Activated CD4-positive, alpha-beta memory T cell treated with anti-CD3 and anti-CD28 coated beads, Interleukin-2, amount 10 ng/mL, durations not matched to agents 7 days and 5 days (primary cell): ENCODE measurements at places on chromosomes 4 and X. TPM values are rescaled to one million over a fixed set of nuclear protein-coding genes. Genes with fewer than 3 reads are reported as not detected.

- no peak for DNase-seq
- H3K27me3 ChIP-seq = no peaks in the 10 kb centered on the region
- no peaks in the 10 kb centered on the region for H3K36me3 ChIP-seq
- H3K4me1 ChIP-seq = no peaks in the 10 kb centered on the region
- no peak overlapping the region for H3K27ac ChIP-seq
- no peak overlapping the region for H3K4me3 ChIP-seq
Observed at GRCh38 chr4:27908356-27908755, 1047.7 kb downstream of the STIM2 start.

DNA sequence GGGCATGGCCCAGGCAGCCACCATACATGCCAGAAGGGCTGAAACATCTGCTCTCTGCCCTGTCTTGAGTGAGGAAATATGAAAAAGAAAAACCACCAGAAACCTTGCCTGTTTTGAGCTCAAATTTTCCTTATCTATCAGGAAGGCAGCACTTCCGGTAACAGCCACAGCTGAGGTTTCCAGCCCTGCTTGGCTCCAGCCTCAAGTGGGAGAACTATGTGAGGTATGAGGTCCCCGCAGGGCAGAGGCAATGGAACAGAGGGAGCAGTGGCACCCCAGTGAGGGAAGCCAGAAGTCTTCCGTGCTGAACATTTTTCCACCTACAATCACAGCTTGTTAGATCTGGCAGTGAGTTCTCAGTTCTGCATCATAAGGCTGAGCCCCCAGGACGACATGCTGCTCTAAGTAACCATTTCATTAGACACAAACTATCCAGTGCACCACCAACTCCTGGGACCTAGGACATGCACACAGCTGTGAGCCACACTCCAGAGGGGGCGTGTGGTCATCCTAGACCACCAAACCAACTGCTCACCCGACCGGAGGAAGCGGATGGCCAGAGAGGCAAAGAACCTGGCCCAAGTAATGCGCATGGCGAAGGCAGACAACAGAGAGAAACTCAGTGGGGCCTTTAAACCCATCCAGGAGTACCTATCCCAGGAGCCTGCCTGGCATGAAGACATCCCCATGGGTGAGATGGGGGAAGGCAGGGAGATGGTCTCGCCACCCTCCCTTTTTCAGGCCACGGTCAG, 22.6 kb downstream of the WDR1 start:
- no peaks in the 10 kb centered on the region for H3K27me3 ChIP-seq
- DNase-seq = peak; percentile 46
- peaks cover 91% of the 10 kb centered on the region for H3K36me3 ChIP-seq
- peak overlapping the region; percentile 95 for H3K27ac ChIP-seq
- peak overlapping the region; percentile 51 for H3K4me3 ChIP-seq

DNA sequence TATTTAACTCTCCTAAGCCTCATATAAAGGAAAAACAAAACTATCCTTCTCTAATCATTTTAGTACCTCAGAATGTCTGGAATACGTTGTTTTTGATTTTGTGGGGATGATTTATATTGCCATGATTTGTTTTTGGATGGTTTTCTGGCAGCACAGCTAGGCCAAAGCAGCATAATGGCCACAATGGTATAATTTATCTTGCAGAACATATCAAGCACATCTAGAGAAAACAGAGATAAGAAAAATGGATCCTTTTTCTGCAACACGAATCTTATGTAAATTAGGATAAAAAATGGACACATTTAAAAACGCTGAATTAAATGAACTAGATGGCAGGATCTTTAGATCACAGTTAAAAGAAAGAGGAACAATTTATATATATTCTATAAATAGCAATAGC, 269.9 kb upstream of the FAT4 start:
- H3K27ac ChIP-seq = no peak overlapping the region
- no peaks in the 10 kb centered on the region for H3K36me3 ChIP-seq
- no peaks in the 10 kb centered on the region for H3K27me3 ChIP-seq
- no peak overlapping the region for H3K4me3 ChIP-seq
- DNase-seq = no peak

- no peaks in the 10 kb centered on the region for H3K27me3 ChIP-seq
- DNase-seq = no peak
- H3K4me1 ChIP-seq = peaks cover 75% of the 10 kb centered on the region
- peaks cover 74% of the 10 kb centered on the region for H3K36me3 ChIP-seq
- no peak overlapping the region for H3K27ac ChIP-seq
Observed at GRCh38 chr4:1902243-1902642, 31.1 kb downstream of the NSD2 start.

GRCh38 chrX:23854122-23854521, 53.6 kb downstream of the APOO start:
- H3K4me3 ChIP-seq = no peak overlapping the region
- no peak overlapping the region for H3K27ac ChIP-seq
- no peak for DNase-seq
- no peaks in the 10 kb centered on the region for H3K27me3 ChIP-seq
- no peaks in the 10 kb centered on the region for H3K36me3 ChIP-seq
- no peaks in the 10 kb centered on the region for H3K4me1 ChIP-seq

- H3K36me3 ChIP-seq = no peaks in the 10 kb centered on the region
- H3K27ac ChIP-seq = no peak overlapping the region
- no peak overlapping the region for H3K4me3 ChIP-seq
- no peak for DNase-seq
- H3K4me1 ChIP-seq = no peaks in the 10 kb centered on the region
- H3K27me3 ChIP-seq = peaks cover 16% of the 10 kb centered on the region
Observed at GRCh38 chr4:112896609-112897190, 152.8 kb upstream of the ANK2 start.

GRCh38 chr4:189613207-189613606, 327.5 kb upstream of the FRG1 start:
- no peak overlapping the region for H3K4me3 ChIP-seq
- no peaks in the 10 kb centered on the region for H3K36me3 ChIP-seq
- no peak overlapping the region for H3K27ac ChIP-seq

- H3K4me3 ChIP-seq = peak overlapping the region; percentile 68
- DNase-seq = peak; percentile 71
- peaks cover 86% of the 10 kb centered on the region for H3K4me1 ChIP-seq
- peak overlapping the region; percentile 92 for H3K27ac ChIP-seq
- H3K27me3 ChIP-seq = no peaks in the 10 kb centered on the region
Observed at GRCh38 chrX:2696698-2697215, 5.7 kb downstream of the CD99 start.

DNA sequence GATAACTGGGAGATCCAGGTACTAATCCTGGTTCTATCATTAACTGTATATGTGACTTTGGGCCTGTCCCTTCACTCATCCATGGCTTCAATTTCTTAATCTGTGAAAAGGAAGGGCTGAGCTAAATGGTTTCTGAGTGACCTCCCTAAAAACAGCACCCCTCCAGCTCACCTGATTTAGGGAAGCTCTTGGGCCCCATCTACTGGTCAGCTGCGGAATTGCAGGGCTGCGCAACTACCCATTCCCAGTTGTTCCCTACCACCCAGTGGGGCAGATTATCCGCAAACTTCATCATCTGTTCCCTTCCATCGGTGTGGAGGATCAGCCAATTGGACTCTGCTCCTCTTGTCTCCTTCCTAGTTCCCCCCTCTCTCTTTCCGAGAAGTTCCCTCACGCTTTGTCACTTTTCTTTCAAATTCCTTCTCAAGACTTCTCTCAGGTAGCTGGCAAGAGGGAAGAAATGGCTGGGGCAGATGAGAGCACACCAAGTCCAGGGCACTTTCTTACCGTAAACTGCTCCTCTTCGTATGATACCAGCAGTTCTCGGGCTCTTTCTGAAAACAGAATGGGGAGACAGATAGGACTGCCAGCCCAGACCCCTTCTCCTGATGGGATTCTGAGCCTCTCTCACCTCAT, 5.8 kb downstream of the LAS1L start:
- DNase-seq = peak; percentile 48
- H3K36me3 ChIP-seq = peaks cover 33% of the 10 kb centered on the region
- no peak overlapping the region for H3K27ac ChIP-seq

GRCh38 chrX:3638280-3638873, 75.1 kb downstream of the PRKX start:
- no peak overlapping the region for H3K27ac ChIP-seq
- H3K4me3 ChIP-seq = no peak overlapping the region
- DNase-seq = peak; percentile 21
- no peaks in the 10 kb centered on the region for H3K4me1 ChIP-seq
- no peaks in the 10 kb centered on the region for H3K27me3 ChIP-seq
- peaks cover 29% of the 10 kb centered on the region for H3K36me3 ChIP-seq

- no peaks in the 10 kb centered on the region for H3K27me3 ChIP-seq
- no peak for DNase-seq
- no peak overlapping the region for H3K27ac ChIP-seq
- no peaks in the 10 kb centered on the region for H3K4me1 ChIP-seq
- H3K36me3 ChIP-seq = no peaks in the 10 kb centered on the region
Observed at GRCh38 chr4:13830449-13830848, 202.9 kb upstream of the BOD1L1 start.

GRCh38 chr4:56995525-56995924, 16.8 kb downstream of the POLR2B start:
- no peaks in the 10 kb centered on the region for H3K27me3 ChIP-seq
- H3K27ac ChIP-seq = no peak overlapping the region
- no peak overlapping the region for H3K4me3 ChIP-seq
- DNase-seq = no peak
- H3K36me3 ChIP-seq = peaks cover 71% of the 10 kb centered on the region

GRCh38 chr4:84407554-84408407, 91.3 kb downstream of the NKX6-1 start:
- H3K4me3 ChIP-seq = no peak overlapping the region
- H3K36me3 ChIP-seq = no peaks in the 10 kb centered on the region
- no peak overlapping the region for H3K27ac ChIP-seq
- H3K27me3 ChIP-seq = no peaks in the 10 kb centered on the region
- no peaks in the 10 kb centered on the region for H3K4me1 ChIP-seq

- H3K27ac ChIP-seq = no peak overlapping the region
- no peaks in the 10 kb centered on the region for H3K4me1 ChIP-seq
- H3K27me3 ChIP-seq = peaks cover 11% of the 10 kb centered on the region
- no peak overlapping the region for H3K4me3 ChIP-seq
Observed at GRCh38 chr4:56127716-56128115, 179.0 kb downstream of the CEP135 start.

DNA sequence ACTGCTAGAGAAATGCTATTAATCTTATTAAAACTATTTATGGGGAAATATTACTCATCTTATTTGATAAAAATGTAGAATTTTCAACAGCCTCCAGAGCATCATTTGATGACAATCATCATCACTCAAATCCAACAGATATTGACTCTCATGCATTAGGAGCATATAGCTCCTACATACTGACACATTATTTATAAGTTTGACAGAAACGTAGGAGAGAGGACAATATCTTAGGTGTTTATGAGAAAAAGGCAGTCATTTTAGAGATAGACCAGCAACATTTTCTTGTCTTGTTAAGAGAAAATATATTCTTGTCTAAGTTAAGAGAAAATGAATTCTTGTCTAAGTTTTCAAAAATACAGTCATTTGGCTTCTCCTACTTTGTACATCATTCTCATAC, 2550.2 kb downstream of the PCDH7 start:
- H3K27me3 ChIP-seq = no peaks in the 10 kb centered on the region
- H3K4me1 ChIP-seq = no peaks in the 10 kb centered on the region
- H3K27ac ChIP-seq = no peak overlapping the region
- no peaks in the 10 kb centered on the region for H3K36me3 ChIP-seq

GRCh38 chr4:15234856-15235126, 193.0 kb upstream of the C1QTNF7 start:
- peaks cover 24% of the 10 kb centered on the region for H3K4me1 ChIP-seq
- no peaks in the 10 kb centered on the region for H3K36me3 ChIP-seq
- no peak for DNase-seq
- no peak overlapping the region for H3K27ac ChIP-seq
- peaks cover 3% of the 10 kb centered on the region for H3K27me3 ChIP-seq

DNA sequence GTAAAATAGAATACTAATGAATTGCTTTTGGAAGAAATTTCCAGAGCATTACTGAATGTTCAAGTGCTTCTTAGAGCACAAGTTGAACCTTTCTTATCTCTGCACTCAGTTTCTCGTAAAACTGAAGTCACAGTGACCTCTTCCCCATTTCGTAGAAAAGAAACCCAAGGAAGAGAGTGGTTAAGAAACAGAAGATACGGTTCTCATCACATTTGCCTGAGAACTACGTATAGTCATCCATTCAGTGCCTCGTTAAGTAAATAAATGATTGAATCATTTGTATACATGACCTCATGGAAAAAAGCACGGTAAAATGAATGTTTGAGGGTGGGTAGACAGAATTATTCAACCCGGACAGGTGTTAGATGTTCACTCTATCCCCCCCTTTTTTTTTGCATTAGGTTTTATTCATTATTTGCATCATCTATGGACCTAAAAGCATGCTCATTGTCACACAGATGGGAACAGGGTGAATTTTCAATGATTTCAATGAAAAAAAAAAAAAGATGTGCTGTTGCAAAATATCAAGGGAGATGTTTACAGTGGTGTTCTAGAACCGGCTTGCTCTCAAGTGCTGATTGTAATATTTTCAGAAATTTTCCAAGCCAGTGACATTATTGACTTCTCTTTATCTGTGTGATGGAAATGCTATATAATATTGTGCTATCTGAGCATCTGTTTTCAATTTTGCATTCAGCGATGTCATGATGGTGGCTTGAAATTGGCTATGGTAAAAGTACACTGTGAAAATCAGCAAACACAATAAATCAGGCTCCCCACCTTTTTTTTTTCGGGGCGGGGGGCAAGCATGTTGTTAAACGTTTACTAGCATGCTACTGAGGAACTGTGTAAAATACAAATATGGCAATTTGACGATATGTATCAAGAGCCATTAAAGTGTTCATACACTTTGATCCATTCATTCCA, 4.3 kb downstream of the RHOH start:
- peaks cover 42% of the 10 kb centered on the region for H3K4me1 ChIP-seq
- no peaks in the 10 kb centered on the region for H3K27me3 ChIP-seq
- no peak for DNase-seq
- peak overlapping the region; percentile 97 for H3K4me3 ChIP-seq
- peak overlapping the region; percentile 99 for H3K27ac ChIP-seq
- H3K36me3 ChIP-seq = peaks cover 88% of the 10 kb centered on the region

DNA sequence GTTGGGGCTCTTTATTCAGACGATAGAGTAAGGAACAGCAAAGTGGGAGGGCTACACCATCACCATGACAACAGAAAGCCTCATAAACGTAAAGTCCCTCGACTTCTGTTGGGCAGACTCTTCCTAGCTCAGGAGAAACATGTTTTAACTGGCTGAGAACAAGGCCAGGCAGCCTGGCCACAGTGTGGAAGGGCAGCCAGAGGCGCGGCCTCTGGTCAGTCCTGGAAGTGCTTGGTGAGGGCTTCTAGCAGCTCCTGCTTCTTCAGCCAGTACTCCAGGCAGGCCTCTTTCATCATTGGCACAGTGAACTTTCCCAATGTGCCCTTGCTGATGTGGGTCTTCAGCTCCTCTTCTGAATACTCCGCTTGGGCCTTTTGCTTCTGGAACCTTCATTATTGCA, 690.9 kb downstream of the PCDH19 start:
- H3K4me3 ChIP-seq = no peak overlapping the region
- H3K4me1 ChIP-seq = no peaks in the 10 kb centered on the region
- no peaks in the 10 kb centered on the region for H3K27me3 ChIP-seq
- no peak overlapping the region for H3K27ac ChIP-seq
- H3K36me3 ChIP-seq = no peaks in the 10 kb centered on the region
- DNase-seq = no peak

- peaks cover 22% of the 10 kb centered on the region for H3K36me3 ChIP-seq
- no peak overlapping the region for H3K27ac ChIP-seq
- peaks cover 18% of the 10 kb centered on the region for H3K4me1 ChIP-seq
- no peaks in the 10 kb centered on the region for H3K27me3 ChIP-seq
- H3K4me3 ChIP-seq = no peak overlapping the region
- DNase-seq = no peak
Observed at GRCh38 chrX:136215559-136215958, 35.6 kb downstream of the MAP7D3 start.

SHROOM4 gene
- total RNA-seq = not detected

SEL1L3 gene
- total RNA-seq = 88.3 TPM

CPZ gene
- total RNA-seq = 0.75 TPM

MAGEA2B gene
- total RNA-seq = not detected

PFKFB1 gene
- 0.60 TPM for total RNA-seq

TCEANC gene
- total RNA-seq = 4.6 TPM

S100P gene
- total RNA-seq = 165 TPM
